Fibroblast of skin of left biceps (primary cell): ENCODE measurements at places on chromosomes 3 and 15.

DNA sequence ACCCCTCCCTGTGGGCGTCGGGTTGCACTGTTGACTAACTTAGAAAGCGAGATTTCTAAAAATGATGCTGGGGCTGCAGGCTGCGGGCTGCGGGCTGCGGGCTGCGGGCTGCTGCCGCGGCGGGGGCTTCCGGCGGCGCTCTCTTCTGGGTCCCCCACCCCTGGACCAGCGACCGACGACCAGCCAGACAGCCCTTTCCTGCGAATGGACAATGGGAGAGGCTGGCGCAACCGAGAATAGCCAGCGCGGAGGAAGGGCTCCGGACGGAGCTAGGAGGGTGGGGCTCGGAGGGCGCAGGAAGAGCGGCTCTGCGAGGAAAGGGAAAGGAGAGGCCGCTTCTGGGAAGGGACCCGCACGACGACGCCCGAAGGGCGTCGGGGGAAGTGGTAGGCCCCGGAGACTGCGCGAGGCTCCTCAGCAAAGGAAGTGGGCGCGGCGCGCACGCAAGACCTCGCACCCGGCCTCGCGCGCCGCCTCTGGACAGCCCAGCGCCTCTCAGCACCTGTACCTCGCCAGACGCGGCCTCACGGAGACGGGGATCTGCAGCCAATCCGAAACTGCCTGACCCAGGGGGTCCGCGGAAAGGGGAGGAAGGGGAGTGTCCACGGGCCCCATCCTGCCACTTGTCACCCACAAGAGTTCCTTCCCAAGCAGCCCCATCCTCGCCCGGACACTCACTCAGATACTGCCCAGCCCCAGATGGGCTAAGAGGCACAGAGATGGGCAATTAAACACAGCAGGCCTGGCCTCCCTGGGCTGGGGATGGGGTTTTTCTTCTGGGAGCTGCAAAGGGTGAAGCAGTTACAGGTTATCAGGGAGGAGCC lies 70.7 kb downstream of the SLC12A8 start:
- DNase-seq = no peak

DNA sequence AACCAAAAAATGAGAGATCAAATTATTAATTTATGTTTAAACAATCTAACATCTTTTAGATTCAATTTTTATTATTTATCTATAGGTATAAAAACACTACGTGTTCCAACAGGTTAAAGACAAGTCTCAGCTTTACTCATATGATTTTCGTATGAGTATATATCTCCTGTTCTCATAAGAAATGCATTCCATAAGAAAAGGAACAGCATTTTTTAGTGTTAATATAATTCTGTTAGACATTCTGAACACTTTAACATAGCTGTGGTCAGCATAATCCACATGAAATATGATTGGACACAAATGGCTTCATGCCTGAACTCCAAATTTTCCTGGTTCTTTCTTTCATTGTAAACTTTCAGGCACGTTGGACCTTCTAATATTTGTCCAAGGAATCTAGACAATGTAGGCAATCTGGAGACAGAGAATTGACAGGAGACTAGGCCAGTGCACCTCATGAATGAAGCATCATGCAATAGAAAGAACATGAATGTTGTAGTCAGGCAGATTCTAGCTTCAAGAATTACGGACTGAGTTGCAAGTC lies 1122.0 kb upstream of the ALCAM start:
- peak; percentile 21 for DNase-seq

GRCh38 chr15:75694241-75695182 lies 18.1 kb downstream of the CSPG4 start:
- DNase-seq = peak; percentile 88

DNA sequence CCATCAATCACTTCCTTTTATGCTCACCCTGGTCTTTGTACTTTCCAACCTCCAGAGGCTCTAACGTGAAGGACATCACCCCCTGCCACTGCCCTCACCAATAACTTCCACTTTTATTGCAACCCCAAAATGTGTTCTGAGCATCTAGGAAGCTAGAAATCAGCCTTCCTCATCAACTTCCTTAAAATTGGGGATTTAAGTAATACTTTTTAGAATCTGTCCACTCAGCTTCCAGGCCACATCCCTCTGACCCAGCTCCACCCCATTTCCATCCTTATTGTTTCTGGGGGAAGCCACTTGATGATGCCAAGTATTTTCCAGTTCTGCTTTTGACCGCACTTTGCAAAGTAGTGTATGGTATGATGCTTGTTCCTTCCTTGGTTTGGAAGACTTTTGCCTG lies 73.5 kb upstream of the XCR1 start:
- DNase-seq = no peak

DNA sequence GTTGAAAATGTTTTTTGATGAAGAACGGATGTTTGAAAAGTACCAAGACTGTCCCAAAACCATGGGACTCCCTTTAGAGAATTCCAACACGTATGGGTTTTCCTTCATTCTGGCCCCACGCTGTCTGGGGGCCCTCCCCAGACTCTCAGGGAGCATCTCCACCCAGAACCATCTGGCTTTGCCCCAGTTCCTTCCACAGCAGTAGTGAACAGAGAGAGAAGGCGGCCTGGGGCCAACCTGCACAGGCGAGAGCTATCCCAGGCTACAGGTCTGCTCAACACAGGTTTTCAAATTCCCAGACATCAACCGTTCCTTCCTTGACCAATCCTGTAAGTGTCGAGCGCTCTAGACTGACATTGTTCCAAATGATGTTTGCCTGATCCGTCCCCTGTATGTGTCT lies 92.5 kb upstream of the SNRPA1 start:
- no peak for DNase-seq

- no peak for DNase-seq
Measured at GRCh38 chr3:118292841-118293240, 741.8 kb downstream of the IGSF11 start.

- DNase-seq = no peak
Measured at GRCh38 chr3:187951452-187952190, 202.3 kb upstream of the LPP start.

GRCh38 chr15:32822739-32823138 lies 104.9 kb downstream of the GREM1 start:
- no peak for DNase-seq

DNA sequence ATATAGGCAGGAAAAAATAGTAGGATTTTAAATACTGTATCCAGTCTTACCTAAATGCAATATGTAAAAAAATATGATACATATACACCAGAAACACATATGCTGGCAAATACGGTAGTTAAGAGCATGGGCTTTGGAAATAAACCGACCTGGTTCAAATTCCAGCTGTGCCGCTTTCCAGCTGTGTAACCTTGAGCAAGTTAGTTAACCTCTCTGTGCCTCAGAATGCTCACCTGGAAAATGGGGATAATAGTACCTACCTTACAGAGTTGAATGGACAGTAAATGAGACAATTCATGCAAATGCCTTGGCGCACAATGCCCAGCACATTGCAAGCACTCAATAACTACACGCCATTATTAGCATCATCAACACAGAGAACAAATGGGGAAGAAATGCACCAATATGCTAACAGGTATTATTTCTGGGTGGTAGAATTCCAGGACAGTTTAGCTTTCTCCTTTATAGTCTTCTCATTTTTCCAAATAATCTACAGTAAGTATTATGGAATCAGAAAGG lies 50.6 kb downstream of the SUMF1 start:
- DNase-seq = no peak

- no peak for DNase-seq
Measured at GRCh38 chr3:125168711-125169393, 43.7 kb downstream of the SLC12A8 start.

DNA sequence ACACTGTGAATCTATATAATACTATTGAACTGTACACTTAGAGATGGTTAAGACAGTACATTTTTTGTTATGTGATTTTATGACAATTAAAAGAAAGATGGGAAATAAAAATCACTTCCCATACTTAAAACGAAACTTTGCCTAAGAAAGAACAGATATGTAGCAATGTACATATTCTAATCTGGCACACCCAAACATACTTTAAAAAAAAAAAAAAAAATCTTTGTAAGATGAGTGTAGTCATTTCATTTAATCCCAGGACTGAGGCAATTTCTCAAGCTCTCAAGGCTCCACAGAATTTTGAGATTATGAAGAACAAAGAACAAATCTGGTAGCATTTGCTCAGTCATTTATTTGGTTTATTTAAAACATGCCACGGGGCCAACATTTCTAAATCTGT lies 40.3 kb upstream of the FEZF2 start:
- DNase-seq = no peak

GRCh38 chr15:31222773-31223341 lies 103.8 kb upstream of the KLF13 start:
- DNase-seq = no peak

DNA sequence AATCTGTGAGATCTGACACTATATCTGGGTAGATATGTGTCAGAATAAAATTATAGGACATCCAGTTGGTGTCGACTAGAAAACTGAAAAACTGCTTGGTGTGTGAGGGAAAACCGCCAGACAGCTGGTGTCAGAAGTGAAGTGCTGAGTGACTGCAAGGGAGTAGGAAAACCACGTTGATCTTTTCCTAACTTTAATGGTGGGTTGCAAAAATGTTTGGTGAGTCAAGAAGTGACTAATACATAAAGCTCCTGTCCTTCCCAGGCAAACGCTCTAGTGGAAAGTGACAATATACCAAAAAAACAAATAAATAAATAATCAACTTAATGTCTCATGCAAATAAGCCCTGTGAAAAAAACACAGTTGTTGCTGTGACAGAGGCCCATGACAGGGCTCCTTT lies 7.3 kb upstream of the CD96 start:
- DNase-seq = peak; percentile 21

GRCh38 chr3:4776980-4777581 lies 202.2 kb upstream of the BHLHE40 start:
- peak; percentile 2 for DNase-seq

DNA sequence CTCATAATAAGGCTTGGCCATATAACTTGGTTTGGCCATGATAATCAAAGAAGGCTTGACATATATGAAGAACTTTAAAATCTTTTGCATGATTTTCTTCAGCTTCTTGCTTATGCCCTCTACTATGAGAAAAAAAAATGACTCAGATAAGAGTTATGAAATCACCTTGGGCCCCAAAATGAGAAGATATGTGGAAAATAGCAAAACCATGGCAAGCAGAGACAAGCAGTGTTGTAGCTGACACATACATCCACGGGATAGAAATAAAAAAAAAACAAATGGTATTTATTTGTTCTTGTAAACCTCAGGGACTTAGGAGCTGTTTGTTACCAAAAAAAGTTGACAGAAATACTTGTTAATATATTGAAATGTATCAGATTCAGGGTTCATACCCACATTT lies 614.8 kb upstream of the BCHE start:
- DNase-seq = no peak

DNA sequence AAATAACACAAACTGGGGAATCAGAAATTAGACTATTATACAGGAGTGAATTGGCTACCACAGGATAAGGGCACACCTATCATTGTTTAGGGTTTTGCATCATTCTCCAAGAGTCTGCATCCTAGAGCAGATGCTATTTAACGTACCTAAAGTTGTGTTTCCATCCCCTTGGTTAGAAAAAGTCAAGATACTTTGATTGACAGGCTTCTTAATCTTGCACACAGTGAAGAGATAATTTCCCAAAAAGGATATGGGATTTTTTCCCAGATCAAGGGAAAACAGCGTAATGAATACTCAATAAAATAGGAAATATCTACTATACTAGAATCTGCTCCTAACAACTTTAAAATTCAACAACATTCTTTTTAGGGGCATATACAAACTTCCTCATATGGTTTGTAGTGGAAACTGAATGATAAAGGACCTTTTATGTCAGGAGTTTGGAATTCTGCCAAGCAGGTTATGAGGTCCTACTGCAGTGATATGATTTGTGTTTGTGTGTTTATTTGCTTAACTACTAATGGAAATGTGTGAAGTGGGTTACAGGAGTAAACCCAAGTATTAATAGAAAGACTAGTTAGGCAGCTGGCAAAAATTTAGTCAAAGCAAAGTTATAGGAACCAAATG lies 124.1 kb upstream of the MME start:
- no peak for DNase-seq

- DNase-seq = no peak
Measured at GRCh38 chr3:90056281-90057032, 949.0 kb downstream of the EPHA3 start.

DNA sequence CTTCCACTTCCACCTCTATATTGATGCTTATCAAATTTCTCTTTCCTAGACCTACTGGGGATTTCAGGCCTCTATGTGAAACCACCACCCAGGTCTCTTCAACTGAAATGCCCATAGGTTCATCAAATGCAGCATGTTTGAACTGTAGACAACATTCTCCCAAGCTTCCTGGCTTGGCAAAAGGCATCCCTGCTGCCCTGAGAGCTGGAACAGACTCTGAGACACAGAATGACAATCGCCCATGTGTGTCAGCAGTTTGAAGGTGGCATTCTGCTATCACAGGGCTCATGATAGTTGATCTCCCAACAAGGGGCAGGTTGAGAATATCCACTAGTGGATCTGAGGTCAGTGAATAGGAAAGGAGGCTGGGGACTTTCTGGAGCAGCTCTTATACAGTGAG lies 200.7 kb downstream of the RPLP1 start:
- no peak for DNase-seq

DNA sequence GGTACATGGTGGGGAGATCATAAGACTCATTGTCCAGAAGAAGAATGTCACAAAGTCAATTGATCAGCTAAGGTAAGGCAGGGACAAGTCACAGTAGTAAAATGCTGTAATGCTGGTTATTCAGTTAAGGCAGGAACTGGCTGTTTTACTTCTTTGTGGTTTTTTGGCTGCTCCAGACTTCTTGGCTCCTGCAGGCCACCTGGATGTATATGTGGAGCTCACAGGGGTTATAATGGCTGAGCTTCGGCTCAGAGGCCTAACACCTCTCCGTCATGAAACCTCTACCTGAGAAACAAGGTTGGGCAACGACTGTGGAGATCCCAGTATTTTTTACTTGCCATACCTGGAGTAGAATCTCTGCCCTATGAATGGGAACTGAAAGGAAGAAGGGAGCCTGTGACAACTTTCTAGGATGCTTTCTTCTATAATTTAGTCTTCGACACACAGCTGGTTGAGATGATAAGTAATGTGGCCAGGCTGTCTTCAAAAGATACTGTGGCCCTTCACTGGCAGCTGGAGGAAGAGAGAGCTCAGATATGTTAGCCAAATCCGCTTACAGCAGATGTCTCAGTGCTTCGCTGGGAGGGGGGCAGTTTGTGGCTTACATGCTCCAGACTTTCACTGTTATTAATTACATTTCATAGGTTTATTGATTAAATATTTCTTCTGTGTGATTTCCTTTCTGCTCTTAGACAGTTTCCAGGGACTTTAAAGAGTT lies 887.8 kb downstream of the IGSF11 start:
- DNase-seq = no peak

DNA sequence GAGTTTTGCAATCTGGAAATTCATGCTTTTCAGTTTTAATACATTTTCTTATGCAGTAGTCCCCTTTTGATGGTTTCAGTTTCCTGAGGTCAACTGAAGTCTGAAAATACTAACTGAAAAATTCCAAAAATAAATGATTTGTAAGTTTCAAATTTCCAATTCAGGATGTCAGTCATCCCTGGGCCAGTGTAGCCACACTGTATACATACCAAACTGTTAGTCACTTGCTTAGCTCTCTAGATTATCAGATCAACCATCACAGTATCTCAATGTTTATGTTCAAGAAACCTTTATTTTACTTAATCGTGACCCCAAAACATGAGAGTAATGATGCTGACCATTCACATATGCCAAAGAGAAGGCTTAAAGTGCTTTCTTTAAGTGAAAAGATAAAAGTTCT lies 715.5 kb downstream of the GBE1 start:
- no peak for DNase-seq

- DNase-seq = no peak
Measured at GRCh38 chr15:98689431-98689861, 41.1 kb downstream of the IGF1R start.
